Epithelial cell of alveolus of lung (primary cell): ENCODE measurements at places on chromosomes 3 and 15. TPM values are rescaled to one million over a fixed set of nuclear protein-coding genes. Genes with fewer than 3 reads are reported as not detected.

LAMB2 gene
- 246 and 364 TPM in 2 replicates for total RNA-seq

WDR72 gene
- not detected in 2 replicates for total RNA-seq

ZNF609 gene
- 12.0 and 19.3 TPM in 2 replicates for total RNA-seq

LRRC49 gene
- 8.7 and 23.9 TPM in 2 replicates for total RNA-seq

LOXL1 gene
- 47.2 and 63.7 TPM in 2 replicates for total RNA-seq

PRSS50 gene
- not detected in 2 replicates for total RNA-seq

ARHGAP11A gene
- 7.5 and 16.9 TPM in 2 replicates for total RNA-seq

GOLGA6L4 gene
- 0.56 and 1.0 TPM in 2 replicates for total RNA-seq

CPN2 gene
- total RNA-seq, result not detected in 2 replicates

COPG1 gene
- total RNA-seq, result 185 and 256 TPM in 2 replicates

TRIM71 gene
- under 0.01 TPM in 1 of 2 replicates, not detected in the other for total RNA-seq

HCLS1 gene
- total RNA-seq, result 0.80 and 1.9 TPM in 2 replicates

FAM98B gene
- total RNA-seq, result 6.5 and 12.1 TPM in 2 replicates

ABHD10 gene
- total RNA-seq, result 24.7 and 30.0 TPM in 2 replicates

CD276 gene
- total RNA-seq, result 121 and 169 TPM in 2 replicates

TBC1D5 gene
- 36.2 and 61.7 TPM in 2 replicates for total RNA-seq

ATP10A gene
- total RNA-seq, result 0.24 and 3.0 TPM in 2 replicates

CADM2 gene
- total RNA-seq, result under 0.01 and 0.16 TPM in 2 replicates

MCTP2 gene
- 2.2 TPM in 2 replicates for total RNA-seq

ZPLD1 gene
- total RNA-seq, result 0.26 TPM in 1 of 2 replicates, not detected in the other

SLC7A14 gene
- under 0.01 and 2.5 TPM in 2 replicates for total RNA-seq

PCYT1A gene
- total RNA-seq, result 47.3 and 51.1 TPM in 2 replicates

ARHGAP31 gene
- 3.0 and 15.0 TPM in 2 replicates for total RNA-seq

POLQ gene
- total RNA-seq, result 1.1 and 1.9 TPM in 2 replicates

NPAP1 gene
- total RNA-seq, result not detected in 2 replicates

IL20RB gene
- 1.8 and 1.9 TPM in 2 replicates for total RNA-seq

RLBP1 gene
- total RNA-seq, result not detected in 2 replicates

METTL6 gene
- total RNA-seq, result 12.0 and 20.9 TPM in 2 replicates

IGSF10 gene
- total RNA-seq, result 1.6 and 3.7 TPM in 2 replicates

ATP13A4 gene
- 0.72 TPM in 1 of 2 replicates, not detected in the other for total RNA-seq

SNX22 gene
- 0.40 TPM in 1 of 2 replicates, not detected in the other for total RNA-seq

PRTG gene
- total RNA-seq, result 1.6 and 4.7 TPM in 2 replicates

PLA2G4E gene
- total RNA-seq, result not detected in 2 replicates

PLA2G4F gene
- total RNA-seq, result not detected in 2 replicates

DHFR2 gene
- 2.3 and 9.5 TPM in 2 replicates for total RNA-seq

ZDHHC19 gene
- total RNA-seq, result not detected in 2 replicates

ZNF717 gene
- 5.3 and 10.7 TPM in 2 replicates for total RNA-seq

XCR1 gene
- total RNA-seq, result not detected in 2 replicates
